ENCODE measurements at places on chromosomes 6 and 20.

- no peak for DNase-seq
Observed at GRCh38 chr20:22232473-22232872, 351.9 kb downstream of the FOXA2 start.

DNA sequence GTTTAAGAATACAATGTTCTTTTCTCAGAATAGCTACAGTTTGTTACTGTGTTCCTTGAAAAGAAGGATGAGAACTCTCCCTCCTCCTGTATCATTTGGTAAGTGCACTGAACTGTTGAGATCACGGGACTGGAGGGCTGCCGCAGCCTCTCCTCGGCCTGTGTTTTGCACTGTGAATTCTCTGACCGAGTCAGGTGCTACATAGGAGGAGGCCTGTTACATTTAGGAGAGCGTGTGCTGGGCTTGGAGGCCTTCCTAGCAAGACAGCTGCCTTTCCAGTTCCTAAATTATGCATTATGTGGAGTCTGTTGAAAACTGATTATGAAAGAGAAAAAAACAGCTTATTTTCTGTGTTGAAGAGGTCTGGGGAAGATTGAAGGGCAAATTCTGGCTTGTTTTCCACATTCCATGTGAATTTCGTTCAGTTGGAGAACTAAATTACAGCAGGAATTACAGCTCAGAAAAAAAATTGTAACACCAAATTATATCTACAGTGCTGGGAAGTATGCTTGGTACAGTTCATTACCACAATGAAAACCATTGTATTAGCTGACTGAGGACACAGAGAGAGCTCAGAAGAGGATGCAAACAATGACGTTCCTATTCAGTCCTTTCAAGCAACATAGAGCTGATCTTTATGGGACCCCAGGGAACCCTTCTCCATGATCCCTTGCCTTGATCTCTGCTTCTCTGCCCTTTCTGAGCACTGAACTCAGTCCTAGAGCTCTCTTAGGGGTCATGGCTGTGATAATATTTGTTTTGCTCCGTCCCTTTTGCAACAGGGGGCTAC, 2.8 kb downstream of the TMC2 start:
- no peak for DNase-seq

- no peak for DNase-seq
Observed at GRCh38 chr20:58071298-58071697, 157.2 kb downstream of the ANKRD60 start.

DNA sequence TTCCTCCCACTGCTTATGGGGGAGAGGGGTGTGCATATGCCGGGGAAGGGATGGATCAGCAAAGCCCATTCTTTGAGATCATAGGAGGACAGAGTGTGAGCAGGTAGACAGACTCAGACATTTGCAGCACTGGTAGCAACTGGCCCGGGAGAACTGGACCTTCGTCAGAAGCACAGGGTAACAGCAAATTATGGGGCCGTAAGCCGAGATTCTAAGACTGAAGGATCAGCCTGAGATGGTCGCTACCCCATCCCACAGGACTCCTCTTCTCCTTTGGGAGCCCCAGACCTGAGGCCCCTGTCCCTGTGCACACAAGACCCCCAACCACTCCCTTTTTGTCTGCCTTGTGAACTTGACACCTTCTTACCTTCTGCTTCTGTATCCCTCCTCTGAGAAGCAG, 106.5 kb downstream of the TOX2 start:
- no peak for DNase-seq

- no peak for DNase-seq
Observed at GRCh38 chr20:24662752-24663365, 193.4 kb downstream of the SYNDIG1 start.

- no peak for DNase-seq
Observed at GRCh38 chr6:134706153-134706552, 243.7 kb downstream of the ALDH8A1 start.

DNA sequence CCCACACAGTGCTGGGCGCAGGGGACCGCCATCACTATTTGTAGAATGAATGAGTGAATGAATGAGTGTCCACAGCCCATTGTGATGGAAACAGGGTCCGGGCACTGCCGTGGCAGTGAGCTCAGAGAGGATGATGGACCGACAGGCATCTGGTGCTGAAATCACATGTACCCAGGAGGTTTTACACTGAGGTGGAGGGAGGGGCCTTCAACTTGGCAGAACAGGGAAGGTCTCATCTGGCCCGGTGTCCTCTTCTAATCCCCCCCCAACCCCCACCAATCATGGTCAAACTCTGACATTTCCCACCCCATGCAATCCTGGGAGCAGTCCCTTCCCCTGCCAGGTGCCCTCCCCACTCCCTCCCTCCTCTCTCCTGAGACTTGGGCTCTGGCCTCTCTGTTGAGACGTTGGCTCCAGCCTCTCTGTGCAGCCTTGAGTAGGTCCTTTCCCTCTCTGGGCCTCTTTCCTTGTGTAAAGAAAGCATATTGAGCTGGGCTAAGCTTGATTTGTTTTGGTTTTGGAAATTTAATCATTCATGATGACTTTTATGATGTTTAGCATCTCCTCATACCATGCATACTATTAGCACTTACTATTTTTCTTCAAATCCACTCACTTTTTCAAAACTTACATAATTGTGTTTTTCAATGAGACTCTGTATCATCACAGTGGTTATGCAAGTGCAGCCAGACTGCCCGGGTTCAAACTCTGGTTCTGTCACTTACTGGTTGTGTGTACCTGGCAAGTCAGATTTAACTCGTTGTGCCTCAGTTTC, 10.8 kb downstream of the KIAA1755 start:
- no peak for DNase-seq

DNA sequence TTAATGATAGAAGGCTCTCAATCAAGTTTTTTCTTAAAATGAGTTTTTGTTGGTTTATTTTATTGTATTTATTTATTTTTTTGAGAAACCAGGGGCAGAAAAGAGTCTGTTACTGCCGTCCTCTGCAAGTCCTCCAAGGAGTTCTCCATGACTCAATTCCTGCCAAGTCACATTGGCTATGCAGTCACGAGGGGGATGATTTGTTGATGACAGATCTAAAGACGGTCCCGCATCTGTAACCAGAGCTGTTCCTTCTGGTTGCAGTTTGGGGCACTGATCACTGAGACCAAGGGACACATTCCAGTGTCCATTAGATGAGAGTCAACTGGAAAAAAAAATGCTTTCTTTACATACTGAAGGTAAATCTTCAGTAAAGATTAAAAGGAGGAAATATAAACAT, 13.9 kb upstream of the TSHZ2 start:
- no peak for DNase-seq

DNA sequence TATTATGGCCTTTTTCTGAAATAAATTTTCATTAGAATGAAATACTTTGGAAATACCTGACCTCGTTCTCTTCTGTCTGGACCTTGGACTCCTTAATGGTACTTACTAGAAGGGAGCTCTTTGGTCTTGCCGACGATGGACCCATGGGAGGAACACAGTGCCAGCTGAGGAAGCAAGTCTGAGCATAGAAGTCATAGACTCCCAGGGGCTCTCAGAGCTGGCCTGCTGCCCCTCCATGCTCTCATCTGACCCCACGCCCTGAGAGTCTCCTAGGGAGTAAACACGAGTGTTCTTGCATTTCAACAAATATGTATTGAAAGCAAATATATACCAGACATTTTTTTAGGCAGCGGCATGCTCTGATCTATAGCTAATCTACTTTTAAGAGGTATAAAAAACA, 87.8 kb downstream of the PLEKHG1 start:
- no peak for DNase-seq
